ENCODE measurements at places on chromosomes 3 and 15.

GRCh38 chr3:178454726-178455125 is 81.5 kb upstream of the KCNMB2 start:
- peak; percentile 40 for DNase-seq

DNA sequence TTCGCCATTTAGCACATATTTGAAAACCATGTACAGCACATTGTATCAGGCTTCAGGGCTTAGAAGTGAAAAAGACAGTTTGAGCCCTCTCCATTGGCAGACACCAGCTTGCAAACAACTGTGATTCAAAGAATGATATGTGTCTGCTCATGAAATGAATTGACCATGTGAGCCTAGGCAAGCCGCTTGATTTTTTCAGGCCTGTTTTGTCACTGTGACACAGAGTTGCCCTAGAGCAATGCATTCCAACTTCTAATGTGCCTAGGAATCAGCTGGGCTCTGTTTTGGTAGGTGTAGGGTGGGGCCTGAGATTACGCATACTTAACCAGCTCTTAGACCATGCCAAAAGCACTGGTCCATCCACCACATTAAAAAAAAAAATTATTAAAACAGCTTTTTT is 53.0 kb downstream of the ATP2C1 start:
- DNase-seq: no peak

DNA sequence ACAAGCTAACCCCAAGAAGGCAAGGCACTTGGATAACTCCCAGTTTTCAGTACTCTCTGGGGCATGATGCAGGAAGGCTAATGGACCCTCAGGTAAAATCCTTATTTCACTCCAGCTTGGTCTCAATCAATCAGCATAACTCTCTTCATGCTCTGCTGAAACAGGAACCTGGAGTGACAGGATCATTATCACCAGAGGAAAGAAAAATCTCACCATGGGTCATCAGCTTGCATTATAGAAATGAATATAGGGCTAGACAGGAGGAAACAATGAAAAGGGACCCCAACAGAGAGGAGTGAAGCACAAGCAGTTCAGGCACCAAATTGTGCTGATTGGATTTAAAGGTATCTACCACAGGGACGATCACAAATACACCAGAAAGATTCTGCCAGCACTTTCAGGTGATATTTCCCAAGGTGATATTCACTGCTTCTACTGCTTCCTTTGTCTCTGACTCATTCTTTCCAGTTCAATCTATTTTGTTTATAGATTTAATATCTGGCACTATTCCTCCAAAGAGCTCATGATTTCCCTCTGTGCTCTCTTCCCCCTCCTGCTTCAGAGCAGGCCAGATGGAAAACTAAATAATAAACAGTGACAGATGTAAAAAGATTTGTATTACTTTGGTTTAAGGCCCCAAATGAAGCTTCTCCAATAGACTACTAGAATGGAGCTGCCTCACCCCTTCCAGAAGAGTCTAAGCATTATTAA is 22.9 kb upstream of the THUMPD3 start:
- peak; percentile 37 for DNase-seq

DNA sequence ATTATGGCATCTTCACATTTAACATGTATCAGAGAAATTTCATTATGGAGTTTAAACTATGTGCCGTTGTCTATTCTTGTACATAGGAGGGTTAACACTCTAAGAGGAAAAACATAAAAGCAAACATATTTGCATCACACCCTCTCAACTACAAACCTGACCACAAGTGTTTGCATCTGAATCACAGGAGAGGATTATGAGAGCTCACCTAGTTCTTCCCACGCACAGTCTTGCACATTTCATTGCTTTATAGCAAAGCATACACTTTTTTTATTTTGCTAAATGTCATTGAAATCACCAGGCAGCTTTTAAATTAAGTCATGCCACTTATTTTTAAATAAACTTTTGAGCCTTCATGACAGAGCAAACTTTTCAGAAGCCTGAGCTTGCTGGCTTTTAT is 12.5 kb downstream of the TRAT1 start:
- no peak for DNase-seq

GRCh38 chr3:172627057-172627809 is 83.6 kb downstream of the NCEH1 start:
- DNase-seq: peak; percentile 78

DNA sequence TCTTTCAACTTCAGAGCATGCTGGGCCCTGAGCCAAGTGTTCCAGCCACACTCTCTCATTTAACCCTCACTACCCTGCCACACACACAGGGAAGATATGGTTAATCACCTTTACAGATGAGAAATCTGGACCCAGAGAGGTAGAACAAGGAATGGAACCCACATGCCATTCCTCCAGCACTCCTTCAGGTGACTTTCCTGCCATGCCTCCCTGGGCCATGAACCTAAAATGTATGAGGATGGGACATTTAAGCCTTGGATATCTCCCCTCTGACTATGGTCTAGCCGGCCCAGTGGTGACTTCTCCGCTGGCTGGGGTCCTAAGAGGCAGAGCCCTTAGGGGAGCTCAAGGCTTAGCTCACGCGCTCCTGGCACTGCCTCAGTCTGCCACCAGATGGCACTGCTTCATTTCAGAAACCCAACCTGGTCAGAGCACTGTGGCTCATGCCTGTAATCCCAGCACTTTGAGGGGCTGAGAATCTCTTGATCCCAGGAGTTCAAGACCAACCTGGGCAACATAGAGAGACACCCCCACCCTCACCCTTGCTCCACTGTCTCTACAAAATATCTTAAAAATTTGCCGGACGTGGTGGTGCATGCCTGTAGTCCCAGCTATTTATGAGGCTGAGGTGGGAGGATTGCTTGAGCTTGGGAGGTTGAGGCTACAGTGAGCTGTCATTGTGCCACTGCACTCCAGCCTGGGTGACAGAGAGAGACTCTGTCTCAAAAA is 2.2 kb upstream of the DCAF1 start:
- peak; percentile 81 for DNase-seq

- peak; percentile 72 for DNase-seq
Measured at GRCh38 chr15:62711691-62712454, 330.7 kb upstream of the TPM1 start.

DNA sequence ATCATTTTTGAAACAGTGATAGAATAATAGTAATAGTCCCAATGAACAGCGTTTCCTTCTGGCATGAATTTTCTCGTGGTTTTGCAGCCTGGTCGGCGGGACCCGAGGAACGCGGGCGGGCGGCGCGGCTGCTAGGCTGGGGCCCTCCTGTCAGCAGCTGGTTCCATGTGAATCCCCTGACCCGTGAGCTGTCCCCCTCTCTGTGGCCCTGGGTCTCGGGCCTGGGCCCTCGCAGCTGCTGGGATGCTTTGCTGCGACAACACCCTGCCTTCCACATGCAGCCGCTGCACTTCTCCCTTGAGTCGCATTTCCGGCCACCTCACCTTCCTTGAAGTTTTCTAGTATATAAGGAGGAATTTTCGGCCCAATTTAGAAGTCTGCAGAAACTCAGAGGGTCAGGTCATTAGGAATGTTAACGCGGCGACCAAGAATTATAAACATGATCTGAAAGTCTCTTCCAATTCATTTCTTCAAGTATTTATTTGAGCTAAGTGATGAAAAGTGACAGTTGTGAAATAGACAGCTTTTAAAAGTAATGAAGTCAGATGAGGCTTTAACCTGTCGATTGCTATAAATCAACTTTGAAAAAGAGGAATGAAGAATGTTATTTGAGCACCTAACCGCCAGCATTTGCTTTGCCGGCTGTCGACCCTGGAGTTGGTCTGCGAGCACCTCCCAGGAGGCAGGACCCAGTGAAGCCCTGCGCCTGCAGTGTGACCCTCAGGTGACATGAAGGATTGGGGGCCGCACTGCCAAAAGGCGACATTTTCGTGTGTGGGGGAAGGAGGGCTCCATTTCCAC is 27.7 kb downstream of the NR2F2 start:
- DNase-seq: no peak

DNA sequence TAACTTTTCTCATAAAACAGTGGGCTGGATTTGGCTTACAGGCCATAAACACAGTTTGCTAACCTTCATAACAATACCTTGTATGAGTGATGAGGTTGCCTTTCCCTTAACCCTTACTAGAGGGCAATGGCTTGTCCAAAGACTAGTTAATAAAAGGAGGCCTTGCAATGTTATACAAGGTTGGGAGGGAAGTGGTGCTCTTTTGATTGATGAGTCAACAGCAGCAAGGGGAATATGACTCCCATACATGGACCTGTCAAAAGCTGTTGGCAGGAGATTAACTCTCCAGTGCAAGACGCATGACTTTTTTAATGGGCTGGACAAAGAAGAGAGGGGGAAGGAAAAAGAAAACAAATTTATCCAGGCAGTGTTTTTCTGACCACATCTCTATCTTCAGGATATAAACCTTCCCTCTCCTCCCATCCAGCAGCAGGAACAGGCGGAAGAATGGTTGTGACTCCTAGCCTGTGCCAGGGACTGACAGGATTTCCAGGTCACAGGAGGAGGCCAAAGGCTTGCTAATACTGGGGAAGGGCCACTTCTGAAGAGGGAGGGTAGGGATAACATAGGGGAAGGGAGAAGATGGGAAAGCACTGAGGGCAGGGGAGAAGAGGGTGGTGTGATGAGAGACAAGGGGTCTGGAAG is 35.2 kb upstream of the ARL14 start:
- peak; percentile 26 for DNase-seq

GRCh38 chr3:158642005-158642404 is 2.3 kb upstream of the GFM1 start:
- no peak for DNase-seq

DNA sequence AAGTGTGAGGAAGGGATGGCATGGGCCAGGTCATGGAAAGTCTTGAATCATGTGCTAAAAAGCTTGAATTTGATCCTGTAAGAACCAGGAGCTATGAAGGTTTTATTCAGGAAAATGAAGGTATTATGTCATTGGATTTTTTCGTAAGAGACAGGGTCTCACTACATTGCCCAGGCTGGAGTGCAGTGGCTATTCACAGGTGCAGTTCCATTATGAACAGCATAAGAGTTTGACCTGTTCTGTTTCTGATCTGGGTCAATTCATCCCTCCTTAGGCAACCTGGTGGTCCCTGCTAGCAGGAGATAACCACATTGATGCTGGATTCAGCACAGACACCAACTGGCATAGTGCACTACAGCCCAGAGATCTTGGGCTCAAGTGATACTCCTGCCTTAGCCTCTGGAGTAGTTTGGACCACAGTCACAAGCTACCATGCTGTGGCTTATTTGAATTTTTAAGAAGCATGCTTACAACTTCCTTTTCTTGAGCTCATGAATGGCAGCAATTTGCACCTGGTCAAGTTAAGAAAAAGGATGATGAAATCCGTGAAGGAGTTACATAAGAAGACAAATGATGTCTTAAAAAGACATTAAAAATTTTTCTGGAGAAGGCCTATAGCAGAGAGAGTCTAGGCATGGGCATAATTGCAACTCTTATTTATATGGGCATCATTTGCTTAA is 79.1 kb downstream of the CADPS start:
- no peak for DNase-seq

DNA sequence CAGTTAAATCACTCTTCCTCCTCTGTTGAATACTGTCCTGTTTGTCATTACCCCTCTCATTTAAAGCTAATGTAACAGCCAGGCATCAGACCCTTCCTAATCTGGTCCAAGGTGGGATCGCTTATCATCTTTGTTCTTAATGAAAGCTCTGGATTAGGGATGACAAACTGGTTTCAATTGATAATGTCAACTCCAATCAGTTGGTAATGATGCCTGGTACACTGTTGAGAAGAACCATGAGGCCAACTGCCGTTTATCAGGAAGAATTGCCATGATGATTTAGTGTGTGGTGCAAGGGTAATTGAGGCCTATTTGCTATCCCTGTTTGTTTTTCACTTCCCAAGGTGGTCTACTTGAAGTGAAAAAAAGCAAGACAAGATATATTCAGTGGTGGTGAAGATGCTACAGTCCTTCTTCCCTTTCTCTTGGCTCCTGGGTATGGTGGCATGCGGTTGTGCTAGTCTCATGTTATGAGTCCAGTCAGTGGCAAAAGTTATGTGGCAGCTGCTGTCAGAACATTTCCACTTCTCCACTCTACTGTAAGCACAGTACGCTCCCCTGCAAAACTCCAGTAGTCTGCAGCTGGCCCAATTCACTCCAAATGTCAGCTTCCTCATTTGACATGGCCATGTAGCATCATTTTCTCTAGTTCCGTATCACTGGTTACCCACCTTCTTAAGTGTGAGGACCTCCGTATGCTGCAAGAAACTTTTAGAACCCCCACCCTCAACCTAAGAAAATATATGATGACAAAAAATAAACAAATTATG is 72.5 kb downstream of the MORC1 start:
- no peak for DNase-seq

- DNase-seq: peak; percentile 97
Measured at GRCh38 chr3:106428565-106428994, 559.8 kb upstream of the CBLB start.

- DNase-seq: no peak
Measured at GRCh38 chr15:76625267-76625666, 279.9 kb downstream of the SCAPER start.

GRCh38 chr3:94372026-94372425 is 309.2 kb downstream of the NSUN3 start:
- DNase-seq: no peak

GRCh38 chr3:47791193-47791855 is 9.6 kb upstream of the SMARCC1 start:
- no peak for DNase-seq

GRCh38 chr3:61820306-61820992 is 259.1 kb downstream of the PTPRG start:
- no peak for DNase-seq

GRCh38 chr15:93124126-93124525 is 35.1 kb upstream of the RGMA start:
- no peak for DNase-seq

GRCh38 chr15:60418096-60418495 is 20.3 kb upstream of the ANXA2 start:
- DNase-seq: no peak

DNA sequence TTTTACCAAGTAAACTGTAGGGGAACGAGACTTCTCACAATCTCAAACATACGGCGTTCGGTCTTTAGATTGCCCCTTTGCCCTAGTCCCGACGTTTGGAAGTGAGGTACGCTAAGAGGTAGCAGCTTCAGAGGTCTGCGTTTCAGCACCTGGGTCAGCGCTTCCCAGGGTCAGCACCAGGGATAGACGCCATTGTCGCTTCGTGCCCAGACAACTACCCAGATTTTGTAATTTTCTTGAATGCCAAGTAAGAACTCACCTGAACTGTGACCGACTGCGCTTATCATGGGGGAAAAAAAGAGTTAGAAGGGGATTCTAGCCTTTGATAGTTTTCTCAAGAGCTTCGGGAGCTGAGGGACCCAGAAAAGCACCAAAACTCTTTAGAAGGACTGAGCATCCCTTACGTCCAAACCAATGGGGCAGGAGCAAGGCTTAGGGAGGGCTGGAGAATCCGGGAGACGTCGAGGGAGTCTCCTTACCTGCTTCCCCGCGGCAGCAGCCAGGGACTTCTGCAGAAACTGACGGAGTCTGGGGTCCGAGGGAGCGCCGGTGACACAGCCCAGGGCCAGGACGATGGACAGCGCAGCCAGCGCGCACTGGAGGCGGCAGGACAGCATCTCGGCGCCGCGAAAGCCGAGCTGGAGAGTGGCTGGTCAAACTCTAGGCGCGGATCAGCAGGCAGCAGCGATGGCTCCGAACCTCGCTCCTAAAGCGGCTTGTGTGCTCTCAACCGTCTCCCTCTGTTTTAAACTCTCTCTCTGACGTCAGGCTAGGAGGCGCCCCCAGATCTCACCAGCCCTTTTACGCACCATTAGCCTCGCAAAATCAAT is at the start of gene SST:
Gene SST (minus strand): TSS at position 720 of the 830 bp plus-strand sequence. CDS start 103 bp downstream, at position 617.
- peak; percentile 70 for DNase-seq

All from GM23248 (cell line).